WTC11 (cell line): ENCODE measurements at places on chromosomes 7 and 10.

GRCh38 chr7:74483402-74484336 lies 30.0 kb downstream of the GTF2IRD1 start:
- no peak for DNase-seq

GRCh38 chr10:132374612-132375011 lies 22.4 kb upstream of the PWWP2B start:
- DNase-seq, result no peak

DNA sequence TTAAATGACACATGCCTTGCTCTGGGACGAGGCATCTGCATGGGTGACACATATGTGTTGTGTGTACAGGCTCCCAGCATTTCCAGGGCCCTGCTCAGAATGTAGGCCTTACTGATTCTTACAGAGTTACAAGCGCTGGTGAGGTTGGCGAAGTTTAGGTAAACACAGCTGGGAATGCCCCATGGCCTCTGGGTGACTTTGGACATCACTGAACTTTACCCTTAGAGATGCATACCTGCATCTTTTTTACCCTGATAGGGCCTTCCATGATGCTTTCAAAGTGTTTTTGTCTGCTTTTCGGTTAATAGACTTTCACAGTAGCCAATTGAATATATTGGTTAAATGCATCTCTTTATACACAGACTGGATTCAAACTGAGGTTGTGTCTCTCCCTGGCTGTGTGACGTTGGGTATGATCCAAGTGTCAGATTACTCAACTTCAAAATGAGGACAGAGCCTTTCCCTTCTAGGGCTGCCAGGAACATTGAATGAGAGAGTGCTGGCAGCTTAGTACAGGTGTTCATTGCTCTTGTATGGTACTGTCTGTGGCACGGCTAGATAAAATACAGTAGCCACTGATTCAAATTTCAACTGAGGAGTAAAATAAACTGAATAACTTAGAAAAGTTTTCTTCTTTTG lies 29.5 kb downstream of the EGFR start:
- no peak for DNase-seq

GRCh38 chr7:155791214-155791737 lies 21.0 kb downstream of the SHH start:
- DNase-seq, result no peak

DNA sequence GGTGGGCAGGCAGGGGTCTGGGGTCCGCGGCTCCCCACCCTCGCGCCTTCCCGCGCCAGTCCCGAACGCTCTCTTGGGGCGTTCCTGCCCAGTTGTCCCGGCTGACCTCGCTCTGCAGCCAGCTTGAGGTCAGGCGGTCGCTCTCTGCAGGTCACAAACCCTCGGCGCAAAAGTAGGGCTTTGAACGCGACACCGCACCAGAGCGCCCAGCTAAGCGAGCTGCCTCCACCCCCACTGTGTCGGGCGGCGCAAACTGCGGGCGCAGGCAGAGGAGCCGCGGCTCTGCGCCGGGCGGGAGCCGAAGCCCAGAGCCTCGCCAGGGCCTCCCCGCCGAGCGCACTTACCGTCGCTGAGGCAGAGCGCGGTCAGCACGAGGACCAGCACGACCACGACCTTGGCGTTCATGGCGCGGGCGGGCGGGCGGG lies 284 bp downstream of the CXCL12 start:
- peak; percentile 47 for DNase-seq

DNA sequence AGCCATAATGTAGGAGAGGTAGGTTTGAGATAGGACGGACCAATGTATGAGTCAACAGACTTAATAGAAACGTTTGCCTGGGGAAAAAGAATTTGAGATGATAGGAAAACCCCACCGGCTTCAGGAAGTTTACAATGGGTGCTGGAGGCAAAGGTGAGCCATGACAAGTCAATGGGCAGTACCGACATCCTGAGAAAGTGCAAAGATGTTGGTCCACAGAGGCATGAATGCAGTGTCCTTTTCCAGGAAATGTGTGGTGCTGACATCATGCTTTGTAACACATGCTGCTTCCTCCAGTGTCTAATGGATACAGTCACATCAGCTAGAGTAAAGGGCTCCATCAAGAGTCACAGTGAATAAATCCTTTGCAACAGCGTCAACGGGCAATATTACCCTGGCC lies 533.6 kb downstream of the INHBA start:
- no peak for DNase-seq

GRCh38 chr7:18018296-18019215 lies 9.1 kb downstream of the PRPS1L1 start:
- no peak for DNase-seq

DNA sequence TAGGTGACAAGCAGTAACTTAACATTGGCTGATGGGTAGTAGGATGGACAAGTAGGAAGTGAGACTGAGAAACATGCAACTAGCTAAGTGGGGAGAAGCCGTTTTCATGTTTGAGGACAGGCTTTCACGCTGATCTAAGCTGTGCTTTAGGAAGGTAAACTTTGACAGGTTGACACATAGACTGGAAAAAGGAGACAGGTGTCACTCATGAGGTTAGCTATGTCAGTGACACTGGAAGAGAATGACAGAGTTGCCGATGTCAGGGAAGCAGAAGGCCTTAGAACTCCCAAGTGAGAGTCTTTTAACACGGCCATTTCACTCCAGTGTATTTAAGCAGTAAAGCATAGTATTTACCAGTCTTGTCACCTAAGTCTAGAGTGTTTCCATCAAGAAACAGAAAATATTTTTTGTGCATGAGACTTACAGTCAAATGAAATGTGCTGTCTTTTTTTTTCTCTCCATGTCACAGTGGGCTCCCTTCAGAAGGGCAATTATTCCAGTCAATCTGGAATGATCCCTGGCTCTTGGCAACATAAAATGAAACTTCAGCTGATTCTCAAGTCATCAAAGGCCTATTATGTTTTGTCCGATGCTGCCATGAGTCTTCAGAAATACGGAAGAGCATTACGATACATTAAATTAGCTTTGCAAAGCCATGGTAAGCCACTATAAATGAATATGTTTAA lies 20.6 kb downstream of the EDRF1 start:
- no peak for DNase-seq

- no peak for DNase-seq
Observed at GRCh38 chr10:17134737-17135260, 5.2 kb upstream of the CUBN start.

- no peak for DNase-seq
Observed at GRCh38 chr7:24718977-24719491, 38.2 kb downstream of the GSDME start.

DNA sequence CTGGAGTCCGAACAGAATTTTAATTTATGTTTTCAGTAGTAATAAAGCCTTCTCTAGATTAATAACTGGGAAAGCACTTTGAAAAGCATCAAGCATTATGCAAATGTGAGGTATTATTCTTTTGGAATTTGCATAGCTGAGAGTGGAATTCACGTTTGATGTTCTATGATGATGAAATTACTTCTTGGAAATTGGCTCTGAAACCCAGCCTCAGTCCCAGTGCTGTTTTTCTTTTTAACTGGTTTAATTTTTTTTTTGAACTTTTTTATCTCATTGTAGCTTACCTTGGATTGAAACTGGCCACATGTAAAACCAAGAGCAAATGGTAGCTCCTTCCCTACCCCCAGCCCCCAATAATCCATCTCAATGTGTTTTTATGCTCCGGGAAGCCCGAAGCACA lies 1.2 kb downstream of the TBXAS1 start:
- no peak for DNase-seq

GRCh38 chr10:16393271-16393858 lies 43.4 kb upstream of the PTER start:
- no peak for DNase-seq

DNA sequence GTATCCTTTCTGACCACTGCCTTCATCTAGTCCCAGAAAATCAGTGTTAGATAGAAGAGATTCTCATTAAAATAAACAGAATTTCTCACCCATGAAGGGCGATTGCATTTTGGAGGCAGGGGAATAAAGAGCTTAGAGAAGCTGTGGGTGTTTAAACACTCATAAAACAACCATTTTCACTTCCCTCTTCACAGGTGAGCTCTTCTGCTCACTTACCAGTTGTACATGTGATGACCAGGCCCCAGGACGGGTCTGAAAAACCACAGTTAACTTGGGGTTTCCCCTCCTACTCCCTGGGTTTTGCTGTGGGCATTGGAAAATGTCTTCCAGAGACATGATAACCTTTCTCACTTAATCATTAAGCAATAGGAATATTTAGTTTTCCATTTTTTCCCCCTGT lies 411.6 kb upstream of the DPP6 start:
- no peak for DNase-seq

DNA sequence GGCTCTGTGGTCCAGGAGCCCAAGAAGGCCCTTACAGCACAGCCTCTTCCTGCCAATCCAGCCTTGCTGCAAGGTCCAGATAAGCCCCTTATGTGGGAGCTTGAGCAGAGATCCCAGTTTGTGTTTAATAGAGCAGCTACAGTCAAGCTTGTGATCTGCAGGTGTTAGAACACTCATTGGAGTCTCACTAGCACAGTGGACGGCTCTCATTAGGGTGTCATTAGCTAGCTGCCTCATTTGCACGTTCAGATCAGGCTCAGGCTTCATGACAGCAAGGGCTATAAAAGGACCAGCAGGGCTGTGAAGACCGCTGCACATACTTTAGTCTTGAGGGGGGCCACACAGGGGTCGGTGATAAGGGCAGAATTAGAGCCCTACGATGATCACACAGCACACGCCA lies 443.2 kb downstream of the RPS24 start:
- DNase-seq, result no peak

GRCh38 chr7:18521236-18521589 lies 25.7 kb downstream of the HDAC9 start:
- DNase-seq, result no peak

DNA sequence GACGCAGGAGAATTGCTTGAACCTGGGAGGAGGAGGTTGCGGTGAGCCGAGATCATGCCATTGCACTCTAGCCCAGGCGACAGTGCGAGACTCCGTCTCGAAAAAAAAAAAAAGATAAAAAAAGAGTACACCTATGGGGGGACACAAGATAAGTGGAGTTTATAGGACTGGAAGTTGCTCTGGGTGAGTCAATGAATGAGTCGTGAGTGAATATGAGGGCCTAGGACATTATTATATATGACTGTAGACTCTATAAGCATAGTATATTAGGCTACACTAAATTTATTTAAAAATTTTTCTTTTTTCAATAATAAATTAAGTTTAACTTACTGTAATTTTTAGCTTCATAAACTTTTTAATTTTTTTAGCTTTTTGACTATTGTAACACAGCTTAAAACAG lies 19.4 kb upstream of the SGCE start:
- DNase-seq, result no peak
